Urothelium cell line (cell line): ENCODE measurements at places on chromosomes 5 and 9.

- DNase-seq: no peak
These were observed 375.5 kb downstream of the CDH9 start for GRCh38 chr5:26662806-26663360.

DNA sequence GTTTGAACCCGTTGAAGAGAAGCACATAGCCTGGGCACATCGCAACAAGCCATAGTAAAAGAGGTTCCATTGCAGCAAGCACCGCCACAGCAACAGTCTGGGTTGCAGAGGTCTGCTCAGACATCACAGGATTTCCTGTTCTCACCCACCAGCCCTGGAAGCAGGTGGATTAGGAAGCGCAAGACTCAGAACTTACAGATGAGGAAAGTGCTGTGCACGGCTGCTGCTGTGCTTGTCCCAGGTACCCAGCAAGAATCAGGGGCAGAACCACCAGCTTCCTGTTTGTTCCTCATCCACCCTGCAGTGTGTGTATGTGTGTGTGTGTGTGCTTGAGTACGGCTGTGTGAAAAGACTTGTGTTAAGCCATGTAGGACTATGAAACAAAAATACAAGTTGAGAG lies 124.7 kb upstream of the IRX2 start:
- no peak for DNase-seq

DNA sequence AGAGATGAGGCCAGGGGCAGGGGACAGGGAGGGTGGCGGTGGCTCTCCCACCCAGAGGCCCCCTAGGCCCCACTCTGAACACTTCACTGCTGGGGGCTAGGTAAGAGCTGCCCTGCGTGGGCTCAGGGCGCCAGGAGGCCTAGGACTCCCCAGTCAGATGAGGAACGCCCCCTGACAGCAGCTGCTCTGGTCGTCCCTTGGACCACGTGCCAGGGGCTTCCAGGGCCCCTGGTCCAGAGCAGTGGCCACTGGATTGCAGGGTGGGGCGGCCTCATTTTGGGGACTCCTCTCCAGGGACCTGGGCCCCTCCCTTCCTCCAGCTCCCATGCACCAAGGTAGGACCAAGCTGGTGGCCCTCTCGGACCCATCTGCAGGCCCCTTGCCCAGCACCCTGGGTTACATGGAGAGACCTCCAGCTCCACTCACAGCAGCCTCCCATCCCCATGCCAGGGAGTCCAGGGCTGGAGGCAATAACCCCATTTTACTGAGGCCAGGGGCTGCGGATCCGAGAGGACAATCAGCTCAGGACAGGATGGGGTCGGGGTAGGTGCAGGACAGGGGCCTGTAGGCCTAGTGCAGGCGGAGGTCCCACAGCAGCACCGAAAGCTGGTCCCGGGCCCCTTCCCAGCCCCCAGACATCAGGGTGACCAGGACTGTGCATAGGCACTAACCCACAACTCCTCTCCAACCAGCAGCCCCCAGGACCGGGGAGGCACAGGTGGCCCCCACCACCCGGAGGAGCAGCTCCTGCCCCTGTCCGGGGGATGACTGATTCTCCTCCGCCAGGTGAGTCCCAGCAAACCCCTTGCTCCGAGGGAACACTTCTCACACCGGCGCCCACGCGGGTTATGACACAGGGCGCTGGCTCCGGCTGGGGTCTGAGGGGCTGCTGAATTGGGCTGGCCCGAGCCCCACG lies 1.5 kb downstream of the EGFL7 start:
- no peak for DNase-seq

GRCh38 chr5:33206962-33207506 lies 233.7 kb upstream of the TARS1 start:
- DNase-seq: no peak

DNA sequence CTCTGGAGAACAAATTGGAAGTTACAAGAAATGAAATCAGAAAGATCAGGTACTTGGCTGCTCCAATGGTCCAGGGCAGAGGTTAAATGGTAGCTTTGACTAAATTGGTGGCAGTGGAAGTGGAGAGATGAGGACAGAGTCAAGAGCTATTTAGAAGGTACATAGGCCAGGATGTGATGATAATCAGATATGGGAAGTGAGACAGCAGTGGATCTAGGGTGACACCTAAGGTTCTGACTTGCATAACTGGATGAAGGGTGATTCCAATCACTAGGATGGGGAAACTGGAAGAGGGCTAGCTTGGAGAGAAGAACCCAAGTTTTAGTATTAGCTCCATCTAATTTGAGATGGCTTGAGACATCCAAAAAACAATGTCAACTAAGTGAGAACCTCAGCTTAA lies 24.0 kb upstream of the NDUFB6 start:
- no peak for DNase-seq

DNA sequence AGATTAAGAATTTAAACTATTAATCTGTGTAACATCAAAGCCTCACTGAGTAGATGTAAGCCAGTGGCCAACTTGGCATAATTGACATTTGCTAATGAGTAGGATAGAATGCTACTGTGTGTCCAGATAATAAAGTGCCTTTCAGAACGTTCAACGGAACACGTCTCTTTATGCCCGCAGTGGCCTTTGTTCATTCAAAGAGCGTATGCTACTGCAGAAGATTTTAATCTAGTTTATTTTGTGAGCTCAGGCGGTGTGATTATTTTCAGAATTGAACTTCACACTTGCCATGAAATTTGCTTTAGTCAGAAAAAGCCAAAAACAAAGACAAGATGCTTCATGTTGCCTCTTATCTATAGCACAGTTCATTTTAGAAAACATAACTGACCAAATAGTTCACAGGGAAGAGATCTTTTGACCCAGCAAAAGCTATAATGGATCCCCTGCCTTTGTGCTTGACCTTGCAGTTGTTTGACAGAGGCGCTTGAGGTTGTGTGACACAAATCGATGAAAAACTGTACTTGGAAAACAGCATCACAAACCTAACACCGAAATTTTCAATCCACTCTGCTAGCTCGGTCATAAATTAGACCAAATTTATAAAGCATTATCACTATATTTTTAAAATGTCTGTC lies 530.9 kb upstream of the TYRP1 start:
- no peak for DNase-seq

GRCh38 chr5:167036585-167036984 lies 1254.9 kb upstream of the WWC1 start:
- no peak for DNase-seq

- DNase-seq: no peak
These were observed 432 bp downstream of the STARD4 start for GRCh38 chr5:111511831-111512374.

DNA sequence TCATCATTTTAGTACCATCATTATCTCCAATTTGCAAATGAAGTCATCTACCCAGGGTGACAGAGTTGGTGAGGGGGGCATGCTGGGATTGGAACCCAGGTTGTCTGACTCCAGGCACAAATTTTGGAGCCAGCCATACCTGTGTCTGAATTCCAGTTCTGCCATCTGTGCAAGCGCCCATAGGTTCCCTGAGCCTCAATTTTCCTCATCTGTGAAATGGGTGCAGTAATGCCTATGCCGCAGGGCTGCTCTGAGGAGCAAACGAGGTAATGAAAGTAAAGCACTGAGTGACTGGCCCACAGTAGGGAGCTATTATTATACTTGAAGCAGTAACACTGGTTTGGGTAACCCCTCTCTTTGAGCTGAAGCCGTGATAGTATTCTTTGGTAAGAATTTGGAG lies 49.6 kb downstream of the SH3PXD2B start:
- DNase-seq: no peak

DNA sequence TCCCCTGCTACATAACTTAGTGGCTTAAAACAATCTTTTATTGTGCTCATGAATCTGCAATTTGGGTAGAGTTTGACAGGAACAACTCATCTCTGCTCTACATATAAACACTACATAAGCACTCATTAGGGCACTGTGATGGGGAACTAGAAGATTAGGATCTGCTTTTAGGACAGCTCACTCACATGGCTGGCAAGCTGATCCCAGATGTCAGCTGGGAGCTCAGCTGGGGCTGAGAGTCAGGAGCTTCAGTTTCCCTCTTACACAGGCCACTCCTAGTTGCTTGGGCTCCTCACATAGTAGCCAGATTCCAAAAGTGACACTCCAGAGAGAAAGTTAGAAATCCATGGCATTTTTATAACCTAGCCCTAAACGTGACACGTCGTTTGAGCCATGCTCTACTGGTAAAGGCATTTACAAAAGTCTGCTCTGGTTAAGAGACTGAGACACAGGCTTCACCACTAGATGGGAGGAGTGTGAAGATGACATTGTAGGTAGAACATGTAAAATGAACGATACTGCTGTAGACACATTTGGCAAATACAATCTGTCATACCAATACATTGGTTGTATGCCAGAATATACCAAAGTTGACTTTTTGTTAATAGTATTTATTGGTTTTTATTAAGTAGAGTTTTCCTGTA lies 23.6 kb downstream of the SCAI start:
- DNase-seq: no peak

DNA sequence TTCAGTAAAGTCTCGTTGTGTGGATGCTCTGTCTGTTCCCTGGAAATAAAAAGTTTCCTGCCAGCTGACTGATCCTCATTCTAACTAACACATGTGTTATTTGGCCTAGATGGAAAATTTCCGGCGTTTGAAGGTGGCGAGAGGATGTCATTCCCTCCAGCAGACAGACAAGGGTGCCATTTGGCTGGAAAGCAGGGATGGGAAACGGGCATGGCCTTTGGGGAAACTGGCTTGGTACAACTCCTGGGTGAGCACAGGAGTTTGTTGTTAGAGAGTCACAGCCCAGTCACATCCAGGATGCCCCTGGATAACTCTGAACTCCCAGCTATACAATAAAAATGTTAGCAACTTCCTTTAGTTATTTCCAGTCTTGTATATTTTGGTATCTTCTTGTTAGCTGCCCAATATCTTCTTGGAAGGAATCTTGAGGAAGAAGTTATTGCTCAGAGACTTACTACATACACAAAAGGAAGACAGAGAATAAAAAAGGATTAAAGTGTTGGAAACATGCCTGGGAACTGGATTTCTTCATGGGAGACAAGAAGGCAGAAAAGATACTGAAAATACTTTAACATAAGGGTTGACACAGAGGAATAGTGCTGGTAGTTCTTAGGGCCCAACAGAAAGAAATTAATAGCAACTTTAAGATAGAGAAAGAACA lies 41.9 kb downstream of the TEK start:
- no peak for DNase-seq
